ENCODE measurements at places on chromosomes 11 and 22. TPM values are rescaled to one million over a fixed set of nuclear protein-coding genes. Genes with fewer than 3 reads are reported as not detected.

Gene XKR3
- total RNA-seq: not detected

Gene BLID
- not detected for total RNA-seq

- H3K27me3 ChIP-seq: peaks cover 6% of the 10 kb centered on the region
- DNase-seq: peak; percentile 84
- no peak overlapping the region for H3K4me3 ChIP-seq
- peaks cover 9% of the 10 kb centered on the region for H3K4me1 ChIP-seq
- H3K27ac ChIP-seq: peak overlapping the region; percentile 85
- H3K36me3 ChIP-seq: no peaks in the 10 kb centered on the region
Observed at GRCh38 chr11:75547617-75548058, 14.4 kb upstream of the SERPINH1 start.

Gene OSM
- not detected for total RNA-seq

All from WTC11 (cell line).